ENCODE measurements at places on chromosomes 12 and 14.

DNA sequence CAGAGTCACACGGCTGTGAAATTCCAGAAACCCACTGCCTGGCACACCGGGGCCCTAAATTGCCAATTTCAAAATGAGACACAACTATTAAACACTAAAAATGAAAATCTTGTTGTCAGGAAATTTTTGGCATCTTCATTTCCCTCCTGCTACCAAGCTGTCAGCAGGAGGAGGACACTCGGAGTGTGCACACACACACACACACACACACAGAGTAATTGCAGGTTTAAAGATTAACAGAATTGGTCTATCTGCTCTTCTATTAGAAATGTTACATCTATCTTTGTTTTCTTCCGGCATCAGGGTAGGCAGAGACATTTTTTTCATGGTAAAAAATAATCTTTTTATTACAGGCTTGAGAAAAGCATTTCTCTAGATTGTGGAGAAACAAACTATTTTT lies 314.2 kb downstream of the EGLN3 start:
- DNase-seq, result no peak

- no peak for DNase-seq
Observed at GRCh38 chr12:22115711-22116110, 69.7 kb downstream of the CMAS start.

GRCh38 chr14:31239741-31240140 lies 32.1 kb upstream of the HECTD1 start:
- DNase-seq, result no peak

GRCh38 chr14:62244221-62244620 lies 482.0 kb downstream of the SNAPC1 start:
- DNase-seq, result no peak

DNA sequence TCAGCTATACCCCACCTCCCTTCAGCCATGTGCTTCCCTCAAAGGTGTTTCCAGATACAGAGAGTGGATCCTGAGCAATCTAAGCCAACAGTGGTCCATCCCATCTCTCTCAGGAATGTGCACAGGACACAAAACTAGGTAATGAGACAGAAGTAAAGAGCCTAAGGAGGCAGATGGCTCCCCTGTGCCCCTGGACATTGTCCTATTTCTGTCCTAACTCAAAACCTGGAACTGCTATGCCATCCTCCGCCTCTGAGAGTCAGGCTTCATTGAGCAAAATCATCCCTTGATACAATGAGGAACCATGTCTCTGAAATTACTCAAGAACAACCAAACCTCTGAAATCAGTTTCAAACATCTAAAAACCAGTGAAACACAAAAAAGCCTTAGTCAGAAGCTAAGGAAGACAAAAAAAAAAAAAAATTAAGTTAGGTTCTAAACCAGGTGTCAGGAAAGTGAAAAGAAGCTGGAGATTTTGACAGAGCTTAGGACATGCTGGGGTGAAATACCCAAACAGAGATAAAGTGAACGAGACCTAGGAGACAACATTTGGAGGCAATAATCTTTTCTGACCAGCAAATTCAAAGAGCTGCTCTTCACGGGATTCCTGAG lies 200.3 kb upstream of the PLEKHG7 start:
- no peak for DNase-seq

DNA sequence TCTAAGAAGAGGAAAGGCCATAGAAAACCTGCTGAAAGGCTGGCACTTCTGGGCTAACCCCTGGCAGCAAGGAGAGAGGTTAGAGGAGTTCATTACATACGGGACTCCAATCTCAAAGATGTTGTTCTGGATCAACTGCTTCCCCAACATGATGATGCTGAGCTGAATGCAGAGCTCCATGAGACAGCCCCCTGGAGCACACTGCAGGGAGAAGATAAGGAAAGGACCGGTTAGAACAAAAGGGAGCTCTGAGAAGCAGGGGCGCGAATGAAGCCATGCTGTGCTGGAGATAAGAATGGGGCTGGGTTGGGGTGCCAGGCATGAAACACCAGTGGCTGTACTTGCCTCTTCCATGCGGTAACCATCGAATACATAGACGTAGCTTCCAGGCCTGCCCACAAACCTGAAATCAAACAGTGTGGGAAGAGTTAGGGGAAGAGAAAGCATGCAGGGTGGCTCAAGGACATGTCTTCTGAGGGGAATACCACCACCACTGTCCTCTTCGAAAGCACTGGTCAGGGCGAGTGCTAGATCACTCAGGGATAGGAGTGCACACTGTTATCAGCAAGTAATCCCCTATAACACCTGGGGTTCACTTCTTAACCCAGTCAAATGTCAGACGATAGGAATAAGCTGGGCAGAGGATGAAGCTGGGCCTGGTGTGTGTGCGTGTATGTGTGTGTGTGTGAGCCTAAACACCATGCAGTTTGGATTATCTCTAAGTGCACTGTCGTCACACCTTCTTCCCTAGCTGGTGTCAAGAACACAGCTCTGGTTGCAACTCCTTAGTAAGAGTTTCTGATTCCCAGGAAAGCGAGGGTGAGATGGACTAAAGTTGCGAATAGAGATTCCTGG lies 180.9 kb downstream of the NTF3 start:
- no peak for DNase-seq

- DNase-seq, result no peak
Observed at GRCh38 chr14:91545204-91545603, 35.1 kb upstream of the PPP4R3A start.

GRCh38 chr12:21989819-21990412 lies 48.7 kb upstream of the ABCC9 start:
- peak; percentile 27 for DNase-seq

GRCh38 chr12:95763809-95764253 lies 26.7 kb downstream of the NTN4 start:
- DNase-seq, result peak; percentile 63

- no peak for DNase-seq
Observed at GRCh38 chr12:60263161-60263560, 667.3 kb downstream of the SLC16A7 start.

GRCh38 chr12:56155256-56155845 lies 2.8 kb upstream of the MYL6 start:
- no peak for DNase-seq

GRCh38 chr14:66624336-66624937 lies 116.5 kb downstream of the GPHN start:
- peak; percentile 63 for DNase-seq

- DNase-seq, result no peak
Observed at GRCh38 chr12:68341822-68342221, 9.7 kb upstream of the MDM1 start.

GRCh38 chr12:118398940-118399339 lies 22.6 kb downstream of the SUDS3 start:
- DNase-seq, result no peak

- no peak for DNase-seq
Observed at GRCh38 chr14:75984674-75985073, 889 bp upstream of the IFT43 start.

DNA sequence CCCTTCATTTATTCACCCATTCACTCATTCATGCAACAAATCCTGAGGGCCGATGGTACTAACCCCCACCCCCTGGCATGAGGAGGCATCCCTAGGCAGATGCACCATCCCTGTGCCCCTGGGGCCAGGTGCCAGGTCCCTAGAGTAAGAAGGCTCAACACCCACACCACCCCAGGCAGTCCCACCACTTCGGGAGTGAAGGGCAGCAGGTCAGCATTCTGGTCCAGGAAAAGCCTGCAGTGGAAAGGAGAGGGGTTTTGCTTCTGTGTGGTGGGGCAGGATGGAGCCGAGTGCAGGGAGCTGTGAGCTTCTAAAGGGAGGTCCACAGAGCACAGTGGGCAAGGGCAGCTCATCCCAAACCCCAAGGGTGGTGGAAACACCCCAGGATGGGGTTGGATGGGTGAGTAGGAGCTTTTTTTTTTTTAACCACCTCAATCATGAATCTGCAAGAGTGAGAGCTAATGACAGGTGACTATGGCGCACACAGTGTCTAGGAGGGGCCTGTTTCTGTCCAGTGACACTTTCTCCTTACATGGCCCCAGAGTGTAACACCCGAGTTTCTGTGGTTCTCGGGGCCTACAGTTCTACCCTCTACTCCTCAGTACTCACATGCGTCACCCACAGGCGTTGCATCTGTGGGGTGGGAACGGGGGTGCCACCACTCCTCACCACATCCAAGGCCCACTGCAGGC lies 414.3 kb downstream of the TMEM121 start:
- DNase-seq, result no peak

DNA sequence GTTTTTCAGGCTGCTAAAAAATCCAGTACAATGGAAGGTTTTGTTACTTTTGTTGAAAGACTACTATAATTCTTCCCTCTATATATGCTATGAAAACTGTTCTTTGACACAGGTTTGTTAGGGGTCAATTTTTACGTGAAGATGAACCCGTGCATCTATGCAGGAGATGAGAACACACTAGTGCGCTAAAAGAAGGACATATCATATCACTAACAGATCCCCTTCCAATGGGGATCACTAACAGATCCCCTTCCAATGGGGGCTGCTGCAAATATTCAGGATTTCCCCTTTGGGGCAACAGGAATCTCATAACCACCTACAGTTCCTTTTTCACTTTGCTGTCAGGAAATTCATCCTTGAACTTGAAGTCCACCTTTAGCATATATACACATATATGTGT lies 75.1 kb downstream of the CLMN start:
- DNase-seq, result no peak

DNA sequence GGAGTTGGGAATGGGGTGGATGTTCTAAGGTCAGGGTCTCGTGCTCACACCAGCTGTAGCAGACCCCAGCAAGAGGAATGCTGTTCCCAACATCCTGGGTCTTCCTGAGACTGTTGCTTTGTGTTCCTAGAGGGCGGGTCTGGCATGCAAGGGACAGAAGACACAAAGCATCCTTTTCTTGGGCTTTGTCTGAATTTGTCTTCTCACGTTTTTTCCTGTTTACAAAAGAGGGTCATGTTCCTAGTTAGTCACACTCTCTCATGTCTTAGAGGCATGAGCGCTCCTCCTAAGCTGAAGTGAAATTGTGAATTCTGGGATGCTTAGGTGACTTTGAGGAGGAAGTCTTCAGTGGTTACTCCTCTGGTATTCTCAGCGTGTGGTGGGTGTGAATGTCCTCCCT lies 9.6 kb upstream of the TAMALIN start:
- no peak for DNase-seq

- peak; percentile 58 for DNase-seq
Observed at GRCh38 chr14:33839193-33840076, 111.4 kb downstream of the EGLN3 start.

DNA sequence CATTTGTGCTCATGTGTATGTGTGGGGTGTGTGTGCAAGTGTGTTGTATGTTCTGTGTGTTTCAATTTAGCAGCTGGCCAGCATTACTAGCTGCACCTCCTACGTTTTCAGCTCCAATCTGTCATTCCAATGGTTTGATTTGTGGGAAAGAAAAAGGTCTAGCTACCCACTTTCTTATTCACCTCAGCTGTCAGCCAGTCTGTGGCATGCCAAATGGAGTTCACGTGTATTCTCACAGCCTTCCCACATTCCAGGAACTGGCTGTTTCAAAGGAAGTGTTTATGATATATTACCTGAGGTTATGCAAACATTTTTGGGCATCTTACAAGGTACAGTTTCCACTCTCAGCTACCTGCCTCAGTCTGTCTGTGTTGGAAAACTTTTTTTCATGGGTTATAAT lies 220.2 kb upstream of the CPNE8 start:
- no peak for DNase-seq

DNA sequence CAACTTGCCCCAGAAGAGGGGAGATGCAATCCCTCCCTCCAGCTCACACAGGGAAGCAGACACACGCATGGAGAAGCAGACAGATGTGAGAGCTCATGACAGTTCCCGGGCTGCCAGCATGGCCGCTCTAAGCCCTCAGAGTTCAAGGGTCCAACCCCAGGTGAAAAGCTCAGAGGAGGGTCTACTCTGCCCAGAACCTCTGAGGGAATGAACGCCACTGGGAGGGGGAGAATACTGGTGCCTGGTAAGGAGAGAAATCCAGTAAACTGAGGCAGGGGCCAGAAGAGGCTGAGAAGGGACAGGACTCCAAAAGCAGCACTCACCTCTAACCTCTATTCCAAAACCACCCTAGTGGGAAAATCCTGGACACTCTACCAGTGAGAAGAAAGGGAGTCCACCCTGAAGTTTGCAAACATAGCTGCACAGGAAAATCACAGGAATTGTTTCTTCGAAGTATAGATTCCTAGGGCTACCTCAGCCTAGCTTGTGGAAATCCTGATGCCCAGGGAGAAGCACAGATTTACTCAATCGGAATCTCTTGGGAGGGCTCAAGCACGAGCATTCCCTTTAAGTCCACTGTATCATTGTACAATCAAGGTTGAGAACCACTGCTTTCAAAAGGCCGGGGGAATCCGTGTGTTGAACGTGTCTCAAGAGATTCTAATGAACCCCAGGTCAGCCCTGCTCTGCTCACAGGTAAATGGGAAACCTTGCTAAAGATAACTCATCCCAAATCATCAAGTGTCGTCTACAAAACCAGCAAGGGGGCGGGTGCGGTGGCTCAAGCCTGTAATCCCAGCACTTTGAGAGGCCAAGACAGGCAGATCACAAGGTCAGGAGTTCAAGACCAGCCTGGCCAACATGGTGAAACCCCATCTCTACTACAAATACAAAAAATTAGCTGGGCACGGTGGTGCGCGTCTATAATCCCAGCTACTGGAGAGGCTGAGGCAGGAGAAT lies 34.3 kb upstream of the PLEKHG6 start:
- no peak for DNase-seq

GRCh38 chr14:33857650-33858049 lies 93.2 kb downstream of the EGLN3 start:
- DNase-seq, result no peak

GRCh38 chr12:27498761-27499160 lies 25.2 kb upstream of the PPFIBP1 start:
- DNase-seq, result no peak

- no peak for DNase-seq
Observed at GRCh38 chr12:128091101-128091720, 175.8 kb upstream of the TMEM132C start.

- no peak for DNase-seq
Observed at GRCh38 chr12:124855275-124855957, 8.2 kb downstream of the SCARB1 start.

DNA sequence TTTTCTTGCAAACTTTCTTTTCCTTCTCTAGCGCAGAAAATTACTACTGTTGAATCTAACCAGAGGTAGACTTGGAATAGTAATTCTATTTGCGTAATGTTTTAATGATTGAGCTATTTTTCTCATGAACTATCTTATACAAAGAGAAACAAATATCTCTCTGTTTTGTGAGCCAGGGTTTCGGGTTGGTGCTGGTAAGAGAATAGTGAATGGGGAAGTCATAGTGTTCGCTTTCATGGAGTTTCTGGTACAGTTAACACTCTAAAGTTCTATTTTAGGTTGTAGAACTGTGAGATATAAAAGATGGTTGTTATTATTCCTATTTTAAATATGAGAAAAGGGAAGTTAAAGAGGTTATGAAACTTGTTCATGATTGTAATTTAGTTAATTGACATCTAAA lies 6.6 kb downstream of the CLEC1B start:
- DNase-seq, result no peak

DNA sequence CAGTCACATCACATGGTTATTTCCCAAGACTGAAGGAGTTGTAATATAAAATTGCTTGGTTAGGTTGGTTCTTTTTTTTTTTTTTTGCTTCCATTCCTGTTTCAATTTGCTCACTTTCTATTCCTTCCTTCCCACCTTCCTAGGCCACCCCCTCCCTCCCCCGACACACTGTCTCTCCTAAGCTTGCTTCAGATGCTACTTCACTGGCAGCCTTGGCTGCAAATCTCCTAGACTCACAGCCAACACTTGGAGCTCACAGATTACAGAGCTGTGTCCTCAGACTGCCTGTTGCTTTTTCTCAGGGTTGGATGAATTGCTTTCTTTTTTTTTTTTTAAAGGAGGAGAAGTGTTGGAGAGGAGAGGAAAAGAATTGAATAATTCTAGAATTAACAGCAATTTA lies 77.3 kb upstream of the GRIN2B start:
- DNase-seq, result no peak

GRCh38 chr14:83764656-83765599 lies 1765.0 kb upstream of the FLRT2 start:
- DNase-seq, result no peak

Data from AG08396 (cell line).